Right ventricle myocardium superior (tissue), 1 donor: ENCODE measurements at places on chromosomes 1 and 21. TPM values are rescaled to one million over a fixed set of nuclear protein-coding genes. Genes with fewer than 3 reads are reported as not detected.

Gene TNFAIP8L2
- total RNA-seq, result 1.5 TPM

Gene NGF
- 4.0 TPM for total RNA-seq

Gene AZIN2
- 1.9 TPM for total RNA-seq

Gene SPATA46
- total RNA-seq, result not detected

Gene LCE6A
- not detected for total RNA-seq

Gene TMPRSS3
- total RNA-seq, result not detected

Gene OR2T35
- not detected for total RNA-seq

Gene CDK18
- total RNA-seq, result 172 TPM

Gene C2CD4D
- not detected for total RNA-seq

Gene CD1B
- total RNA-seq, result not detected

Gene CHIT1
- total RNA-seq, result 0.48 TPM

Gene TPM3
- 80.9 TPM for total RNA-seq

Gene THEM5
- not detected for total RNA-seq

Gene CD34
- 72.5 TPM for total RNA-seq

Gene CFH
- 33.6 TPM for total RNA-seq

Gene NCMAP
- total RNA-seq, result 0.27 TPM

Gene S100A16
- total RNA-seq, result 44.3 TPM

Gene SLC6A17
- not detected for total RNA-seq

Gene NTPCR
- 56.9 TPM for total RNA-seq

Gene TMEM61
- 0.27 TPM for total RNA-seq

Gene HMCN1
- 5.7 TPM for total RNA-seq

Gene SAMSN1
- total RNA-seq, result 1.3 TPM

Gene NBPF4
- total RNA-seq, result not detected

Gene NTNG1
- 0.46 TPM for total RNA-seq

Gene SYT14
- not detected for total RNA-seq

Gene CCSAP
- 1.8 TPM for total RNA-seq

Gene BNIPL
- total RNA-seq, result 0.43 TPM

Gene CNKSR1
- 1.4 TPM for total RNA-seq

Gene OR2L2
- not detected for total RNA-seq

Gene LZIC
- 33.2 TPM for total RNA-seq

Gene CFHR3
- 0.24 TPM for total RNA-seq

Gene KRTAP13-2
- not detected for total RNA-seq
